ENCODE measurements at places on chromosomes 1 and 21. TPM values are rescaled to one million over a fixed set of nuclear protein-coding genes. Genes with fewer than 3 reads are reported as not detected.

GRCh38 chr1:33180226-33180910, 1.5 kb downstream of the TRIM62 start:
- DNase-seq = peak; percentile 93

GRCh38 chr1:112536561-112536960, 27.8 kb downstream of the WNT2B start:
- no peak for DNase-seq

GRCh38 chr1:197595304-197595904, 179.9 kb downstream of the DENND1B start:
- no peak for DNase-seq

- no peak for DNase-seq
Observed at GRCh38 chr1:245605480-245606156, 450.8 kb downstream of the KIF26B start.

DNA sequence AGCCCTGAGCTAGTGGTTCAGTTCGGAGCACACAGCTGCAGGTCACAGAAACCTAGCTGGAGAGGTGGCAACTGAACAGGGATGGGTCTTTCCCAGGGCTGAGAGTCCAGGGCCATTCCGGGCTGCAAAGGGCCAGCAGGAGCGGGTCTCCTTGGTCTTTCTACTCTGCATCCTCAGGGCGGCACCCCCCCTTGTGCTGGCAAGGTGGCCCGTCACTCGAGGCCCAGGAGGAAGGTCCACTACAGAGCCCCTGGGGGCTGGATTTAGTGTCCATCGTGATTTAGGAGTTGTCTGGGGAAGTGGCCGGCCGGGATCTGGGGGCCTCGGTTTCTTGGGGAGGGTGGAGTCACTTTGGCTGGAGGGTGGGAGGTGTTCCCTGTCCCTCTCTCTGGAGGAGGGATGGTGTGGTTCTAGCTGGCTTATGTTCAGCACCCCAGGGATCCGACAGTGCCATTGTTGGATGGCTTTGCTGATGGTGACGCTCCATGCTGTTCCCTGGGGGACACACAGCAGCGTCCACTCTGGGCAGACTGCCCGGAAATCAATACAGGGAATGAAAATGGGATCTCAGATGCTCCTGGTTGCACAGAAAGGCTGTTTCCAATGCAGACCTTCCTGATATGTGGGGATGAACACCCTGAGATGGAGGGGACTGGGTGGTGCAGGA, 64.4 kb downstream of the UMODL1 start:
- no peak for DNase-seq

DNA sequence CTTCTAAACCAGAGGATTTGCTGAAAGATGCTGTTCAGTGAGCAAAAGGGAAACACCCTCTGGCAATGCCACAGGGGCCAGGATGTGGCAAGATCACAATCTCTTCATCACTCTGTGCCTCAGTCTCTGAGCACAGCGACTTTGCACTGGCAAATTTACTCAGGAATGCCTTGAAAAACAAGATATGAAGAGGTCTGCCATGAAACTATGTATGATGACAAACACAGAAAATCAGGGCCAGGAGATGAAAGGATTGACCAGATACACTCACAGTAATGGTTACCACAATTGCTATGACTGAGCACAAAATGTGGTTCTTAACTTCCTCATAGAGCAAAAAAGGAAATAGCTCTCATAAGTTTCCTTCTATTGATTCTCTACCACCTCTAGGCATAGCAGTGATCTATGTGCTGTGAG, 5.8 kb downstream of the TTC13 start:
- DNase-seq = no peak

Gene CFHR4
- not detected for total RNA-seq

Gene IGSF3
- 0.84 TPM for total RNA-seq

Gene SLAMF9
- total RNA-seq = not detected

Gene RUNX3
- total RNA-seq = 3.4 TPM

Data from mesenteric fat pad (tissue), 1 donor.